ENCODE measurements at places on chromosomes 1 and 21.

DNA sequence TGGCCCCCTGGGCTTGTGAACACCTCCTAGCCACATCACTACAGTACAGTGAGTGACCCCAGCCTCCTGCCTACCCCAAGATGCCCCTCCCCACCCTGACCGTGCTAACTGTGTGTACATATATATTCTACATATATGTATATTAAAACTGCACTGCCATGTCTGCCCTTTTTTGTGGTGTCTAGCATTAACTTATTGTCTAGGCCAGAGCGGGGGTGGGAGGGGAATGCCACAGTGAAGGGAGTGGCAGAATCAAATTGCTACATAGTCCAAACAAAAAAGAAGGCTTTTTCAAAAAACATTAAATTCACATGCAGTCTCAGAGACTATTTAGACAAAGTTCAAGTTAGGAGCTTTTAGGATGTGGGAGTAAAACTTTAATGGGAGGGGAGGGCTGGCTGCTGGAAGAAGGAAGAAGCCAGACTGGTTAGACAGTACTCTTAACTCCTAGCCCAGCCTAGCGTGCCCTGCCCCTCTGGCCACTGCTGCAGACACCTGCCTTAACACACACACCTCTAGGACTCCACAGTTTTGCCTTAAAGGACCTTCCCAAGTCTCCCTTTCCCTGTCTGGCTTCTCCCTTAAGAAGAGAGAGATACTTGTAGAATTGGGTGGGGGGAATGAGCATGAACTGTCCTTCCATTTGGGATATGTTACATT lies 9.4 kb downstream of the PEA15 start:
- DNase-seq, result no peak

- no peak for DNase-seq
Measured at GRCh38 chr1:48810740-48811139, 34.0 kb upstream of the BEND5 start.

- no peak for DNase-seq
Measured at GRCh38 chr1:235913311-235913710, 46.6 kb upstream of the LYST start.

- DNase-seq, result no peak
Measured at GRCh38 chr1:105914403-105914802, 1142.1 kb upstream of the PRMT6 start.

- DNase-seq, result no peak
Measured at GRCh38 chr1:39544327-39544726, 32.3 kb downstream of the PABPC4 start.

DNA sequence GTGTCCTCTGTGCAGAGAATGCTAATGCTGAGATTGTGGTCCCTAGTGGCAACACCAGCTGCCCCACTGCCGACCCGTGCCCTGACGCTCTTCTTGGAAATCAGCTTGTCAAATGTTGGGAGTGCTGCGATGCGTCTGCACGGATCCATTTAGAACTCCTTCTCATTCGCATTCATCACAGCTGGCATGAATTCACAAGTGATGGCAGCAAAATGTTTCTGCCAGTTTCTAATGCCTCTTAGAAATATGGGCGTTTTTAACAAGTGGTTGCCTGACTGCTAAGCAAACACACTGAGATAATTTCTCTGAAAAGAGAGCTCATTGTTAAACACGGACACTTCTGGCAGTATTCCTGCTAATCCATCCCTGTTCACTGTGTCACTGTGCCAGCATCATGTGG lies 131.9 kb upstream of the KCNJ6 start:
- DNase-seq, result no peak

- no peak for DNase-seq
Measured at GRCh38 chr21:35046880-35047229, 2.2 kb downstream of the RUNX1 start.

DNA sequence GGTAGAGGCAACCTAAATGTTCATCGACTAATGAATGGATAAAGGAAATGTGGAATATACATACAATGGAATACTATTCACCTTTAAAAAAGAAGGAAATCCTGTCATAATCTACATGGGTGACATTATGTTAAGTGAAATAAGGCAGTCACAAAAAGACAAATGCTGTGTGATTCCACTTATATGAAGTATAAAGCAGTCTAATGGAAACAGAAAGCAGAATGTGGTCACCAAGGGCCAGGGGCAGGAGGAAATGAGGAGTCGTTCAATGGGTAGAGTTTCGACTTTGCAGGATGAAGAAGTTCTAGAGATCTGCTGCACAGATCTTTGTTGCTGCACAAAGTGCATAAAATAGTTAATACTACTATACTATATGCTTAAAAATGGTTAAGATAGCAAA lies 7.8 kb downstream of the DIPK1A start:
- no peak for DNase-seq

DNA sequence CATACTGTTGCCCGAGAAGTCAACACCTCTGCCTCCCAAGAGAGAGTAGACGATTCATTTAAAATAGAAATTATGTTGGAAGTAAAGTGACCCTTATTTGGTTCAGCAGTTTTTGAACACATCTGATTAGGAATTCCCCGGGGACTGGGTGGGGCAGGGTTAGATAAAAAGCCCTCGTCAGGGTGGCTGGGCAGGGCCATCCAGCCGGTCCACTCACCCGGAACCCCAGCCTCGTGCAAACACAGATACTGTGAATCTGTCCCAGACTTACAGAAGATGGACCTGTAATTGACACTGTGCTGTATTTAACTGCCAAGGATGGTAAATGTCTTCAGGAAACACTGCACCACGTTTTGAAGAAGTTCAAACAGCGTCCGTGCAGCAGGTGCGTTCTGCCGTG lies 63.7 kb downstream of the PRDM16 start:
- no peak for DNase-seq

GRCh38 chr1:52542085-52542688 lies 10.7 kb downstream of the TUT4 start:
- DNase-seq, result no peak

GRCh38 chr1:201566933-201567801 lies 28.2 kb downstream of the NAV1 start:
- no peak for DNase-seq

DNA sequence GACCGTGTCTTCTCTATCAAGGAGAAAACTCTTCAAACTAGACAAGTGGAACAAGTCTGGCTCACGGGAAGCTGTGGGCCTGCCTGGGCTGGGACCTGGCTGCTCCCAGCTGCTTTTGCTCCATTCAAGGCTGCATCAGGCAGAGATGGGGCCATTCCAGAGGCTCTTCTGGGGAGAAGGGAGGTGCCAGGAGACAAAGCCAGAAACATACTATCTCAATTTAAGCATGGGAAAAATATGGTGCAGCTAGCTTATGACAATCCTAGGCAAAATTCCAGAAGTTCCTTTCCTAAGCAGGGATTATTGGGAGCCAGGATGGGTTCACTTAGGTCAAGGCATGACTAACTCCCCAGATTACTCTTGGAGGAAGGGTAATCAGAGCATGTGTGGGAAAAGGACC lies 90.8 kb upstream of the SLC2A1 start:
- DNase-seq, result no peak

- no peak for DNase-seq
Measured at GRCh38 chr1:61436016-61436415, 288.9 kb downstream of the TM2D1 start.

DNA sequence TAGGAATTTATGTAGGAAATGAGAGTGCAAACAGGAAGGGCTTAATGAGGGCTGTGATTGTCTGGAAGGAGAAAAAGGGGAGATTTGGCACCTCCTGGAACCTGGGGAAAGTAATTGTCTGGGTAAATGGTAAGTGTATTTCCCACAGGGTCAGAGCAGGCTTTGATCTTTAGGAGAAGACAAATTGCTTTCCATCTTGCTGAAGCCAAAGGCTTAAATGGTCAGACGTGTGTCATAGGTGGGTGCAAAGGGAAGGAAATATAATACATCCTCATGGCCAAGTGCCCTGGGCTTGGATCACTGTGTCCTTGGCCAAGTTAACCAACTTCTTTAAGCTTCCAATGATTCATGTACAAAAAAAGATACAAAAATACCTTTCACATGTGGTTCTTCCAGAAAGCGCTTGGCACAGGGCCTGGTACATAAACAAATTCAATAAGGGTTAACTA lies 1.3 kb upstream of the DUSP23 start:
- no peak for DNase-seq

- no peak for DNase-seq
Measured at GRCh38 chr21:31733551-31734149, 1.7 kb upstream of the SCAF4 start.

DNA sequence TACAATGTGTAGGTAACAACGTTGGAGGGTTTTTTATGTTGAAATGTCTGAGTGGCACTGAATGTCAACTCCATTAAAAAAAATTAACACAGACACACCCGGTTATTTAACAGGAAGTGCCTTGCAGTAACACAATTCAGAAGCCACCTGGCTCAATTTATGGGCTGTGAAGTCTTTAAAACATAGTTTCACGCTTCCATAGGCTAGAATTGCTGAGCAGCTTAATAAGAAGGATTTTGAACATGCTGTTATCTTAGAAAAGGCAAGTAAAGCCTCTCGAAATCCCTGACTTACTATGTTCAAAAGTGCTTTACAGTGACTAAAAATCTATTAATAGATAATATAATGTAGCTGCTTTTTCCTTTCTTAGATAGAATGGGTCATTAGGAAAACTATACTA lies 19.7 kb downstream of the SRSF4 start:
- DNase-seq, result no peak

DNA sequence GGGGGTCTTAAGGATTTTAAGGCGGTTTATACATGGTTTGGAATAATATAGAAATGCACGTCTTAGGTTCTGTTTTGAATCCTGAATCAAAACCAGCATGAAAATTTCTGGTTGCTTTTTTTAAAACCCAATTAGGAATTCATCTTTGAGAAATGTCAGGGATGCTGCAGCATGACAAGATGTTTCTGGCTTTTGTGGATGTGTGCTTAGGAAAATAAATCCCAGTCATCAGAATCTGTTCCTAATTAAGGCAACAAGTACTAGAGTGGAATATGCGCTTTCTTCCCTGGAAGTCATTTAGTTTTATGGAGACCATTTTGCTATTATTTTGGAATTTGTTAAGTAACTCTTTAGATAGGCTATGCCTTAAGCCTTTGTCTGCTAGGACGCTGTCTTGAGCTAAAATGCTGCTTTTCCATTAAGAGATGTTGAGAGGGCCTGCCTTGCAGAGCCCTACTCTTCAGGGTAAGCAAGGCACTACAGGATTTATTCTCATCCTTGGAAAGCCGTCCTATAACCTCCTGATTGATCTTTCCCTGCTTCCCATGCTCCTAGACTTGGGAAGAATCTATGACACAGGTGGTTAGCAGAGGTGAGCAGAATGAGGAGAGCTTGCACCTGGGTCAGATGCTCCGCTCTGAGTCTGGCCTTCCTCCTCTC lies 332.8 kb downstream of the DISC1 start:
- peak; percentile 42 for DNase-seq

DNA sequence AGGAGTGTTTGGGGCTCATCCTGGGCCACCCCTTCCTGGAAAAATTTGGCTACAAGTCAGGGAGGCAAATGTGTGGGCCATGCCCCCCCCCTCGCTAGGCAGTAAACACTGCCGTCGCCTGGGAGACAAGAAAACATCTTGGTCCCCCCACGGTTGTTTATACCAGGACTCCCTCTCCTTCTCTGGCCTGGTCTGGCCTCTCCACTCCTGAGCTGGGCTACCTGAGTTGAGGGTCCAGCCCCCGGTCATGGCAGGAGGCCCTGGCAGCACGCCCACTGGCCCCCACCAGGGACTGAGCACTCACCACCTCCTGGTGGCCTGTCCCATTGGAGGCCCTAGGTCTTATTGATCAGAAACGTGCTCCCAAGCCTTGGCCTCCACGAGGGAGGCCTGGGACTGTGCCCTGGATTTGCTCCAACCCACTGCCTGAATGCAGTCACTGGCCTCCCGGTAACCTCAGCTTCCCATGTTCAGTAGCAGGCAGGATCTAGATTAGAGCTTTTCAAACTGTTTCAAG lies 15.8 kb downstream of the KCNQ4 start:
- no peak for DNase-seq

DNA sequence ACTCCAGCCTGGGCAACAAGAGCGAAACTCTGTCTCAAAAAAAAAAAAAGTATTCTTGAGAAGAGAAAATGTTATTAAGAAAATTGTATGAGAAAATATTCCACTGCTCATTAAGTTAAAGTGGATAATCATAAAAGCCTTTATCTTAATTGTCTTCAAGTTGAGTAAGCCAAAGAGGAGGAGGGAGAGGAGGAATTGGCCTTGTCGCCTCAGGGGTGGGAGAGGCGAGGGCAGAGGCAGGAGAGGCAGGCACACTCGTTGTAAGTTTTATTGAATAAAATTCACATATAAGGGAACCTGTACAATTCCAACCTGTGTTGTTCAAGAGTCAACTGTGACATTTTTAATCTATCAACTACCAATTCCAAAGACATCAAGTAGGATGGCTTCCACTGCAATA lies 820.3 kb downstream of the USP25 start:
- DNase-seq, result no peak

DNA sequence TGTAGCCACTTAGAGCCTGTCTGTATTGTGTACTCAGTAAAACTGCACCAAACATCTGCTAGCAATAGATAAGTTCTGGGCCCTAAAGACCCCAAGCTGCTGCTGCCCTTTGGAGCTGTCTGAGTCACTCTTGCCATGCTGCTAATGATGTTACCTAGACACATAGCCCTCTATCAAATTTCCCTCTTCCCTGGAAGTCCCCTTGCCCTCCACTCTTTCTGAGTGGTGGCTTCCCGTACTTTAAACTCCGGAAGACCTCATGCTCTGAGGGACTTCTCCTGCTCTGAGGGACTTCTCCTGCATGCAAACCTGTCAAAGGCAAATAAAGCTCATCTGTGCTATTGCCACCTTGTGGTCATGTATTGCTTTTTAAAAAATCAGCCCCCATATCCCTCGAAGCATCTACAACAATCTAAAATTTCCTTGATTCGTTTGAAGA lies 34.0 kb downstream of the FH start:
- DNase-seq, result no peak

DNA sequence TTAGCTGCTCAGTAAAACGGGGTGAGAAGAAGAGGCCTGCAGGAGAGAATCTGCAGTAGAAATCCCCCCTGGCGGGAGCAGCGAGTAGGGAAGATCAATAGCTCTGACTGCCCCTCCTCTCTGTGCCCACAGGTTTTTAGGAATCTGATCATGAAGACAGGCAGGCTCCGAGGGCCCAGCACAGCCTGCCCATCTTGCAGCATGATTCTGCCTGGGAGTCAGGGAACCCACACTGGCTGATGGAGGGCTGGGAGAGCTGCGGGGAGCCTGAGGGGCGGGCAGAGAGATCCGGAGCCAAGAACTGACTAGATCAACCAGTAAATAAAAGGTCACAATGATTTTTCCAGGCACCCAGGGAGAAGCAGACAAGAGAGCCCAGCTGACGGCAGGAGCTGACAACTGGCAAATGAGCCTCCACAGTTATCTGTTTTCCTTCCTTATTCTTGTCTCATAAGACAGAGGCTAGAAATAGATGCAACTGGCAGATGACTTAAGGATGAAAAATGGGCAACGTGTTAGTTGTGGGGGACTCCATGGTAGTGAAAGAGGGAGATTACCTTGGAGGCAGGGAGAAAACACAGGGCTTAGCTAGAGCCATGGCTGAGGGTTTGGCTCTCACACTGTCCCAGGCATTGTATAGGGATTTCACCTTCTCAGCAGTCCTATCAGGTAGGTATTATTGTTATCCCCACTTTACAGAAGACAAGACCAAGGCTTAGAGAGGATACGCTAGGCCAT lies 116.2 kb downstream of the PLXNA2 start:
- no peak for DNase-seq
